T-cell (primary cell): ENCODE measurements at places on chromosomes 4 and X.

- no peak for DNase-seq
Measured at GRCh38 chrX:137352101-137352660, 213.7 kb upstream of the ZIC3 start.

DNA sequence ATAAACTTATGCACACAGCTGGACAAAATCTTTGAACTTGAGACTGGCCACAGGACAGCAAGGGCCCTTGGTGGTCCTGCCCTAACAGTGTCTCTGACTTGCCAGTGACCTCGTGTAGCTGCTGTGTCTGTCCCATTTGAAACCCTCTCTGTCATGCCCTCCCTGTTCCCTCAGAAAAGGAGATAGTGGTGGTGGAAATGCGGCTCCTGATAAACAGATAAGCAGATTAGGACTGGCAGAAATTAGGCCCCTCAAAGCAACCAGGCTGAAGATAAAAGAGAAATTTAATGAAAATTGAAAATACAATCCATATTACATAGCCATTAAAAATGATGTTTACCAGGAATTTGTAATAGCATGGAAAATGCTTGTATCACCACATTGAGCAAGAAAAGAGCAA is 136.6 kb upstream of the ATP6AP2 start:
- DNase-seq, result no peak

DNA sequence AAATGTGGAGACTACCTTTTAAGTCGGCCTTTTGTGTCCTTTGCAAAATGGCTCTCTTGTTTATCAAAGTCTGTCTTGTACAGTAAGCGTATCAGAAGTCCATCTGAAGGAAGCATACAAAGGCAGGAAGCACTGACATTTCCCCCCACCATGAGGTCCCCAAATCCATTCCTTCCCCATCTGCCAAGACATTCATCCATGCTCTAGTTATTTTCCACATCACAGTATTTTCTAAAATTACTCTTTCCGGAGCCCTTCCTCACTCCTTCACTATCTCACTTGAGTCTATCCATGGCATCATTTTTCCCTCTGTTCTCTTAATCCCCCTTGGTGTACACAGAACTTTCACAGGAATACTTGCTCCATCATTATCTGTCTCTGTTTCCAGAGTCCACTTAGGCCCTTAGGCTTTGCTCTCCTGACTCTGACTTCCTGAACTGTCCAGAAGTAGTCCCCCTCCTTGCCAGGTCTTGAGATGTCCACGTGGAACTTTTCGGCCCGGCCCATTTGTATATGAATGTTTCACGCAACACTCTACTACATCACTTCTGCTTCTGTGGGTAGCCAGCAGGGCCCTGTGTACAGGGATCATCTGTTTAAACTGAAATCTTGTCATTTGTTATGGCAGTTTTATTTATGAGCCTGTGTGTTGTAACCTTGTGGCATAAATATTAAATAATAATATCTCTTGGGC is 2.1 kb downstream of the SEL1L3 start:
- DNase-seq, result no peak

DNA sequence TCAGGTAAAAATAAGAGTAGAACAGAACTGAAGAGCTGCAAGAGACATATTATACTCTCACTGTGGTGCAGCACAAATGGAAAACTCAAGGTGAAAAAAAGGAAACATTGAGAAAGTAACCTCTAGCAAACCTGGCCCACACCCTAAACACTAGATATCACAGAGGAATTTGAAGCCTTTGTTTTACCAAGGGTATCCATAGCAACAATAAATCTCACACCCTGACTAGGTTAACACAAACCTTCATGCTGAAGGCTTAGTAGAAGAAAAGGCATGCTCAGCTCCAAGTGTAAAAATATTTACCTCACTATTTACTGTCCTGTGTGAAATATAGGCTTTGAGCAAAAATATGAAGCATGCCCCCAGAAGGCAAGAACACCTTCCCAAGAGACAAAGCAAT is 61.9 kb upstream of the TAB3 start:
- no peak for DNase-seq

GRCh38 chrX:41542135-41542534 is 95.0 kb downstream of the NYX start:
- no peak for DNase-seq

- DNase-seq, result no peak
Measured at GRCh38 chr4:86220121-86220520, 139.7 kb downstream of the MAPK10 start.

DNA sequence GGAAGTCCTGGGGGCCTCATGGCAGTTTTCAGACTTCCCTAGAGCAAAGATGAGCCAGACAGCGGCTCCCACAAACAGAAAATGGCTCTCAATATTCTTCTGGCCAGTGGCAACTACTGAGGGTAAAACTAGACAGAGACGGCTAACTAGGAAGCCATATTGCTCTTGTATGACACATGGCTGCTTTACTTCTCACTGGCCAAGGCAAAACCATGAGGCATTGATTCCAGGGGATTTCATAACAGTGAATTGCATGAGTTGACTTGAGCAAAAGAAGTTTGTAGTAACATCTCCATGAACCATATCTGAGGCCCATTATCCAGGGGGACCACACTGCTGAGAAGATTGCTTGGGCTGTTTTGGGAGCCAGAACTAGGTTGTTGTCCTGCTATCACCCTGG is 13.7 kb upstream of the TLR8 start:
- DNase-seq, result no peak
